Peyer's patch (tissue), 4 donors: ENCODE measurements at places on chromosomes 2 and 18.

- peak; percentile 48 for DNase-seq
Measured at GRCh38 chr2:21332993-21333625, 209.3 kb downstream of the TDRD15 start.

DNA sequence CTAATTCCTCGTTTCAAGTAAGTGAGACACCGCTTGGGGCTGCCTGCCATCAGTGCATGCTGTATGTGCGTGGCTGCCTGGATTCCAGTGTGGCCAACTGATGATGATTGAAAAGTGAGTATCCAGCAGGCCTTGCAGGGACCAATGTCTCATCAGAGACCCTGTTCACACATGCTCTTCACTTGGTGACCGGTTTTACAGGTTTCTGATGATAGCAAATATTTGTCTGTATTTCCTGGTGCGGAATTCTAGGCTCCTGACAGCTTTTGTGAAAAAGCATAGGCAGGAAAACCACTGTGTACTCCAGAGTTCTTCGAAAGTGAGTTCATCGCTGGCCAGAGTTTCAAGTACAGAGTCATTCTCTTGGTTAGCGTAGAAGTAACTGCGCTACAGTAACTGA, 13.8 kb upstream of the YWHAQ start:
- DNase-seq, result no peak

DNA sequence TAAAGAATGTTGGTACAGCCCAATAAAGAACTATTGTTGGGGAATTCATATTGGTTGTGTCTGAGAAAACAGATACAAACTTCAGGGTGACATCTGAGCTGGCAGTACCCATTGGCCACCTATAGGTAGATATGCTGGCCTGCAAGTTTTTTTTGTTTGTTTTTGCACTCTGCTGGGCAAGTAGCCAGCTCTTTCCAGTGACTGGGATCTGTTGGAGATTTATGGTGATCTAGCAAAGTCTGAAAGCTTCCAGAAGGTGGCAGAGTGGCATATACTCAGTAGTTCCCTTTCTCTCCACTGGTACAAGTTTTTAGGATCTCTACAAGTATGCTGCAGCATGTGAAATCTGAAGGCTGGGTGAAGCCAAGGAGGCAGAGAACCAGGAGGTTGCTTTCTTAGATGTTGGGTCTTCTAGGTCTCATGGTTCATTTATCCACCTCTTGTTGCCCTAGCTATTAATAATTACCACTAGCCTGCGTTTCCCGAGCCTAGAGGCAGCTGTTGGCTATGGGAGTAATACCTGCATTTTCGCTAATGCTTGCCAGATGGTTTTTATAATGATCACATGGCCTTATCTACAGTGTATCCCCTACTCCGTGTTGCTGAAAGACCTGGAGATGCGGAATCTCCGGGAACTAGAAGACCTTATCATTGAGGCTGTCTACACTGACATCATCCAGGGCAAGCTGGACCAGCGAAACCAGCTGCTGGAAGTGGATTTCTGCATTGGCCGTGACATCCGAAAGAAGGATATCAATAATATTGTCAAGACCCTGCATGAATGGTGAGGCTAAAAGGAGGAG, 9.5 kb downstream of the COPS7B start:
- DNase-seq, result peak; percentile 54

DNA sequence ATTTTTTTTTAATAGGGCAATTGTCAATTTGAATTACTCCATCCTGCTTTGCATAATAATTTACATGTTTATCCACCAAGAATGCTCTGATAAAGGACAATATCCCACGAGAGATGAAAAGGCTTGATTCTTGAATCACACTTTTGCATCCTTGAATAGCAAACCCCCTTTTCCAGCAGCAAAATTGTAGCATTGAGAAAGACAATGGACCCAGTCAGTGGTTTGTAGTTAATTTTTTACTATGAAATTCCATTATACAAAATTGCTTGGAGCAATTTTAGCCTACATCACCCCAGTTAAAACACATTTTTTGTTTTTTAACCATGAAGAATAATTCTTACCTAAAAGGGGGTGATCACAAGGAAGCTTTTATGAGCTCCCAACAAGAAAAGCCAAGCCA, 255.1 kb downstream of the RND3 start:
- no peak for DNase-seq

DNA sequence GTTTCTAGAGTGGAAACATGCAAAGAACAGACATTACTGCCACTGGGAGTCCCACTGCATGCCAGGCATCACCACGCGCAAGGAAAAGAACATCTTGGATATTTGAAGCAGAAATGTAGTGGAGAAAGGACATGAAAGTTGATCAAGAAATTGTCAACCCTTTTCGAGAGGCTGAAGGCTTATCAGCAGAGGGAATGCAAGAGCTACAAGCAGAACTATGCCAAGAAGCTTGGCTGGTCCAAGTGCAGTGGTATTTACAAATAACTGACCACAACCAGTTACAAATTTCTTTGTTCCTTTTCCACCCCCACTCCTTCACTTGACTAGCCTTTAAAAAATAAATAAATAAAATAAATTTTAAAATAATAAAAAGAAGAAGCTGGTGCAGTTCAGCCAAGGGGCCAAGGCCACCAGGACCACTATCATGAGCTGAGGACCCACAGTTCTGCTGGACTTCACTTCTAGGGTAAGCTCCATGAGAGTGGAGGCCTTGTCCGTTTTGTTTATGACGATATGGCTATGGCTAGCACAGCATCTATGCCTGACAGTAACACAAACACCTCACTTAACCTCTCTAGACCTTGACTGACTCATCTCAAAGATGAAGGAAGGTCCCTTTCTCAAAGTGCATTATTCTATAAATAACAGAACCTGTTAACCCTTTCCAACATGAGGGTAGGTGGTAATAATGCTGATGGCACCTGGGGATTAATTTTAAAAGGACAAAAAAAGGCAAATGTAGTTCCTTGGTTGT, 20.9 kb downstream of the MARCHF4 start:
- DNase-seq, result no peak

DNA sequence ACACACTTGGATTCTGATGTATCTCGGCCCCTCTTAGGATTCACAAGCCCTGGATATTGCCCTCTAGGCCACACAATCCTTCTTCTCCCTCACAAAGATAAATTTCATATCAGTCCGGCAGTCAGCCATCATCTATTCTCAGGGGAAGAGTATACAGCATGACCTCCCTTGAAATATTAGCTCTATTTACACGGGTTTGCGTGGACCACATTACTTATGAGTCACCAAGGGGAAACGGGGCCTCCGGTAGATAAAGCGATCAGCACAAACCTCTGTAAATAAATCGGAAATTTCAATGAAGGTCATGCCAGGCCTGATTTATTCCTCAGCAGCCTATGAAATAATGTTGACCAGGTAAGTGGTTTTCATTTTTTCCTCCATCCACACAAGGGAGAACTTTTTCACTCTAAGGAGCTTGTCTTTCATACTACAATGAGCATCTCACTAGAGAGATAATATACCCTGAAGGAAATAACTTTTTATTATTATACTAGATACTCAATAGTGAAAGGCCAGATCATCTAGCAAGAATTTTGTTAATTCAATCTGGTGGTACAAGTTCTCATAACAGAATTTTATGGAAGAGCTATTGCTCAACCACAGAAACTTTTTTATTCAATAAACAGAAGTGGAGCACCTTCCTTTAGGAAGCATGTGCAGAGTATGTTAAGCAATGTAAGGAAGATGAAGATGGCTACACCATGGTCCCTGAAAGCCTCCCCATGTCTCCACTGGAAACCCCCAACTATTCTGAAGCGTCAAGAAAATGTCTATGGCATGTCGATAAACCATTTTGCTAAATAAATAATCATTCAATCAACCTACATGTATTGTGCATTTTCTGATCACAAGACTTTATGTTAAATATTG, 125.2 kb upstream of the PIK3C3 start:
- no peak for DNase-seq

- DNase-seq, result peak; percentile 82
Measured at GRCh38 chr18:24075767-24076597, 61.4 kb downstream of the TTC39C start.

GRCh38 chr18:35180455-35180854, 60.4 kb upstream of the ZNF397 start:
- DNase-seq, result no peak

DNA sequence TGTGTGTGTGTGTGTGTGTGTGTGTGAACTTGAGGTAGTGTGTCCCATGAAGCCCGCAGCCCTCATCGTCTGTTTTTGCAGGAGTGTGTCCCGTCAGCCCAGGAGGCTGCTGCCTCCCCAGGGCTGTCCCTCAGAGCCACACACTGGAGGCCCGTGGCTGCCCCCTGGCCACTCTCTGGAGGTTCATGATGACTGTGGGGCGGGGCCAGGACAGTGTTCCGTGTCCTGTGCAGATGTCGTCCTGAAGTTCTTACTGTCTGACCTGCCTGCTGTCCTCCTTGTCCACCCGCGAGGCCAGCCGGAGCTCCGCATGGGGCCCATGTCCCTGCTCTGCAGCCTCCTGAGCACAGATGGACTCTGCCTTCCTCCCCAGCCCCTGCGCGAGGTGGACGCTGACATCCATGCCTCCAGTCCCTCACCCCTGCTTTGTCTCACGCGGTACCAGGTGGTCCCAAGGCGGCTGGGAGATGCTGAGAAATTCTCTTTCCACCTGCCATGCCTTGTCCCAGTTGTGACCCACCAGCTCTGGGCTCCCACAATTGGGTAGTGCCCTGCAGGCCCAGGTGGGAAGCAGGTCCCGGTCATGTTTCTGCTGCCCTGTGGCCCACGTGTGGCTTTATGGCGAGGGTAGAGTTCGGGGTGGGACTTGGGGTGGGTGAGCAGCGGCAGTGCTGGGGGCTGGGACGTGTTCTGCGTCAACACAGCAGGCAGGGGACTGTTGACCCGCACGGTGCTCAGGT, 92.8 kb downstream of the NFATC1 start:
- peak; percentile 32 for DNase-seq

- no peak for DNase-seq
Measured at GRCh38 chr2:55431982-55432627, 12.4 kb upstream of the CCDC88A start.

GRCh38 chr2:46326231-46326980, 29.2 kb downstream of the EPAS1 start:
- DNase-seq, result no peak

DNA sequence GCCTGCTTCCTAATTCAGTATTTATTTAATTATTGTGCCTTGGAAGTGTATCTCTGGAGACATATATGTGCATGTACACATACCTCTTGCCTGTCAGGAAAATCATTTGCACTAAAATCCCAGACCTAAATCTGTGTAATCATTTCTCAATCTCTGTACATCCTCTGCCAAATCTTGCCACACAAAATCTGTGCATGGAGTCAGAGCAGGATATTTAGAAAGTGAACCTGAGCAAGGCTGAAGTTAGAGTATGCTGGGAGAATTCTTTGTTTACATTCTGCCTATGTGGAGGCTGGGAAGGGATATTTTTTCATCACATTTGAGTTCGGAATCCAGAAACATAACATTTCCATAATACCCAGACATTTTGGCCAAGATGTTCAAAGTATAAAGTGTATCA, 9.3 kb downstream of the XRCC5 start:
- DNase-seq, result no peak

DNA sequence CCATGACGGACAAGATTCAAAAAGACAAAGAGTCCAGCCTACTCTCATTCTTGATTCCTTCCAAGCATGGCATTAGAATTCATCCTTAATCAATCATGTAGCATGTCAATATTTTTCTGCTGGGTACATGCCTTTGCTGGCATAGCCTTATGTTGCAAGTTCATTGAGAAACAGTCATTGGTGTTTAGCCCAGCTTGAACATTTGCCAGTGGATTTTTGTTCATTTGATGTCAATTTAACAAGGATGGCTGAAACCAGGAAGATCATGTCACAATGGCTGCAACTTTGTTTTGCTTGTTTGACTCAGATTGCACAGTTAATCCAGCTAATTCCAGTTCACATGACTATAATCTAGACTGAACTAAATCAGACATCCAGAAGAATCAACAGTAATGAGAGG, 1132.2 kb downstream of the LRP1B start:
- DNase-seq, result no peak

DNA sequence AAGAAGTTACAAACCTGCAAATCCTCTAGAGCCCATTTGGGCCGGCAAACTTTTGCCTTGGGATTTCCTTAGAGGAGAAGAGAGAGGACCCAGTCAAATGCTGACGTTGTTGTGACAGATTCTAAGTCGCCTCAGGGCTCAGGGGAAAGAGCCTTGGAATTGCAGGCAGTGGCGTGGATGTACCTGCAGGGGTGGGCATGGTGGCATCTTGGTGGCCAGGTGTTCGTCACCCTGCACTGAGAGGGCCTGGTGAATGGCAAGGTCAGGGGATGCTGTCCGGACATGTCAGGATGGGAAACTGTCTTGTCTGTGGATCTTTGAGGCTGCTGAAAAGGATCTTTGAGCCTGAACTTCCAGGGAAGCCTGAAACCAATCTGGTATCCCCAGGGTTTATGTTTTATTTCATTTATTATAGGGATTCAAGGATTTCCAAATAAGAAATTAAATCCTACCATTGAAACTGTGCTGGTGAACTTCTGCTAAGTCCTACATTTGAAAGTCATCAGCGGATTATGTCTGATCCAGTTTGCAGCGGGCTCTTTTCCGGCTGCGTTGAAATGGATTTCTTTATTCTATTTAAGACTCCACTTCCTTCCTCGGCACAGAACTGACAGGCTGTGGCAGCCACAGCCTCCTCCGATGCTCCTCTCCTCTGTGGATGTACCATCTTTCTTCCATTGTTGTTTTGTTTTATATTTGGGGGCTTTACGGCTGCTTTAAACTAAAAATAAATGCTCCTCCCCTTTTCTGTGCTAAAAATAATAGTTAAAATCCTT, 207.6 kb downstream of the AGAP1 start:
- no peak for DNase-seq

GRCh38 chr2:152336119-152336853, 1.3 kb downstream of the FMNL2 start:
- DNase-seq, result peak; percentile 66

DNA sequence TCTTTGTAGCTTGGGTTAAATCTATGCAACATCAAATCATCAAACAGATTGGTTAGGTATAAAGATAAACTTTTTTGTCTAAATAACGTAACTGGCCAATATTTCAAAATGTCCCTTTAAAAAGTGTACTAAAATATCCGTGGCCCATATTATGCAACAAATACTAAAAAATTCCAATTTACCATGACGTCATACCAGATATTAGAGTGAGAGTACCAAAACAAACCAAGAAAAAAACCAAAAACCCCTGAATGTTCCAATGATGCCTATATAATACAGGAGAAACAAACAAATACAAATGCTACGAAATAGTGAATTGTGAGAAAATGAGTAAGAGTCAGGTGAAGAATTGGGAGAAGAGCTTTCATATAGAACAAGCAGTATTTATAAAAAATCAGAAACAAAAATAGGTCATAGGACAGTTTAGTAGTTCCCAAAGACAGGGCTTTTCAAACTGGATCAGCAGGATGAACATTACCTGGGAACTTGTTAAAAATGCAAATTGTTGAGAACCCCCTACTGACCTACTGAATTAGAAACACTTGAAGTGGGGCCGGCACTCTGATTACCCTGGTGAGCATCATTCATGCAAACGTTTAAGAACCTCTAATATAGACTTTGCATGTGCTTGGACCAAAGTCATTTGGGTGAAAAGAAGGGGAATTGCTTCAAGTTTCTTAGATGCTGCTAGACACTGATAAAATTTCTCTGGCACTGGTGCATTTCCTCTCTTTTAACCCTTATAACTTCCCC, 753.7 kb downstream of the DSC3 start:
- no peak for DNase-seq
